ENCODE measurements at places on chromosomes 6 and 20.
A peak's percentile ranks its signal among the peaks of the same experiment; 100 is the strongest.

GRCh38 chr6:3032986-3033385, 33.3 kb downstream of the NQO2 start:
- peak; percentile 93 for DNase-seq

DNA sequence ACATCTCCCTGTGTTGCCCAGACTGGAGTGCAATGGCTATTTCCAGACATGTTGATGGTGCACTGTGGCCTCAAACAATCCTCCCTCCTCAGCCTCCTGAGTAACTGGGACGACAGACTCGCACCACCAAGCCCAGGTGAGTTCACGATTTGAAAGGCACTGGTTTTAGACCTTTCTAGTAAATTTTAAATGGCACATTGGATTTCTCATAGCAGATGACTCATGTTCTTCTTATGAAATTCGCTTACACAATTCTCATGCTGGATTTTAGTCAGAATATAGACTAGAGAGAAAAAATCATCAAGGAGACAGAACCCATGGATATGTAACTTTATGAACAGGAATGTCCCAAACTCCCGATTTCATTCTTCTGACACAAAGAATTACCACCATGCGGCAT, 18.1 kb upstream of the PXDC1 start:
- DNase-seq = no peak

DNA sequence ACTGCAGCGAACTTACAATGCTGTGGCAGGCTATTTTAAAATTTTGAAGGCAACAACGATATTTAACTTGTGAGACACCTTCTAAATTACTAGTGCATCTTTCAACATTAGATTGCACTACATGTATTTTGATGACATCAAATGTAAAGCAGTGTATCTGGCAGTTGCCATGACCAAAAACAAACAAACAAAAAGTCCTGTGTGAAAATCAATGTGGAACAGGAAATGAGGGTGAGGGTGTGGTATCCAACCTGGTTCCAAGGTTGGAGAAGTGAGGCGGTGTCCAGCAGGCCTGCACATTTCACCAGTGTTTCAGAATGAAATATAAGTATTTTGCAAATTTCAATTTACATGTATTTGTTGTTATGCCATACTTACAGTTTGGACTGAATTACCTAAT, 112.0 kb downstream of the LAMP5 start:
- no peak for DNase-seq

GRCh38 chr20:21101932-21102575, 4.1 kb downstream of the LINC00237 start:
- DNase-seq = no peak

GRCh38 chr6:137698636-137699030, 168.4 kb upstream of the TNFAIP3 start:
- DNase-seq = no peak

DNA sequence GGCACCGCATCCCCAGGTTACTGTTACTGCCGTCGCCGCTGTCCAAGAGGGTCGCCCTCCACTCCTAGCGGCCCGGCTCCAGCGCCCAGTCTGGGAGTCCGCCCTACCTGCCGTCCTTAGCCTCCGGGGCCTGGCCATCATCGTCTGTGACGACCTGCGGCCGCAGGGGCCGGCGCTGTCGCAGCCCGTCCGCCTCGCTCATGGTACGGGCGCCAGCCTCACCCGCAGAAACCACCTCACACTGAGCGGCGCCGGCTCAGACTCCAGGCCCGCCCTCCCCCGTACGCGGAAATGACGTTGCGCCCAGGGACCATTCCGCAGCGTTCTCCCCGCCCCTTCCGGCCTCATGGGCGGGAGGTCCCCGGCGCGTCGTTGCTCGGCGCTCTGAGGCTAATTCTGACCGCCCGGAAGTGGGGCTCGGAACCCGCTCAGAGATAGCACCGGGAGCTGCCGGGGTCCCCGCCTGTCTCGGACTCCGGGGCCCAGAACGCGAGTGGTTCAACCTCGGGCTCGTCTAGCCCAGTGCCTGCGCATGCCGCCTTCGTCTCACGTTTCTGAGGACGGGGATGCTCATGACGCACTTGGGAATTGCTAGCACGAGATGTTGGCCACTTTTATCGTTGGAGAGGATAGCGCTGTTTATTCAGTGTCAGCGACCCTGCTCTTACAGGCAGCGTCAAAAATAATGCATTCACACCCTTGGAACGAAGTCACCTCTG, at the start of gene APMAP:
TSS of gene APMAP (minus strand) at position 265 of the 719 bp plus-strand sequence. CDS start at position 202, 63 bp downstream.
- DNase-seq = no peak

GRCh38 chr6:63434943-63435342, 115.2 kb upstream of the LGSN start:
- no peak for DNase-seq

- DNase-seq = no peak
Observed at GRCh38 chr6:110042670-110043296, 64.7 kb downstream of the GPR6 start.

- DNase-seq = no peak
Observed at GRCh38 chr6:20483887-20484497, 50.3 kb upstream of the CDKAL1 start.

GRCh38 chr6:109308018-109308492, 74.2 kb downstream of the CD164 start:
- DNase-seq = peak; percentile 61

DNA sequence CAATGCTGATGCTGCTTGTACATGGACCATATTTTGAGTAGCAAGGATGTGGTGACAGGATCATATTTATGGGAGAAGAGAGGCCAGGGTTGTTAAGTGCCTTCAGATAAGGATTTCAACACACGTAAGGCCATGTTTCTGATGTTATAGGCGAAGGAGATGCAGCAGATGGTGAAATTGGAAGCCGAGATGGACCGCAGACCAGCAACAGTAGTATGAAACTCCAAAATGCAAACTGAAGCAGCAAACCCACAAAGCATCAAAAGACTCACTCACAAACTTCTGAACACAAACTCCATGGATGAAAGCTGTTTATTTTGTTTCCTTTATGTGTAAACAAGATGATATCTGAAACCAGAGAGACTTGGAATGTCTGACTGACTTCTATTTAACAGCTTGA, 35.6 kb upstream of the LAMP5 start:
- DNase-seq = no peak

- DNase-seq = no peak
Observed at GRCh38 chr20:24896984-24897383, 52.1 kb upstream of the CST7 start.

DNA sequence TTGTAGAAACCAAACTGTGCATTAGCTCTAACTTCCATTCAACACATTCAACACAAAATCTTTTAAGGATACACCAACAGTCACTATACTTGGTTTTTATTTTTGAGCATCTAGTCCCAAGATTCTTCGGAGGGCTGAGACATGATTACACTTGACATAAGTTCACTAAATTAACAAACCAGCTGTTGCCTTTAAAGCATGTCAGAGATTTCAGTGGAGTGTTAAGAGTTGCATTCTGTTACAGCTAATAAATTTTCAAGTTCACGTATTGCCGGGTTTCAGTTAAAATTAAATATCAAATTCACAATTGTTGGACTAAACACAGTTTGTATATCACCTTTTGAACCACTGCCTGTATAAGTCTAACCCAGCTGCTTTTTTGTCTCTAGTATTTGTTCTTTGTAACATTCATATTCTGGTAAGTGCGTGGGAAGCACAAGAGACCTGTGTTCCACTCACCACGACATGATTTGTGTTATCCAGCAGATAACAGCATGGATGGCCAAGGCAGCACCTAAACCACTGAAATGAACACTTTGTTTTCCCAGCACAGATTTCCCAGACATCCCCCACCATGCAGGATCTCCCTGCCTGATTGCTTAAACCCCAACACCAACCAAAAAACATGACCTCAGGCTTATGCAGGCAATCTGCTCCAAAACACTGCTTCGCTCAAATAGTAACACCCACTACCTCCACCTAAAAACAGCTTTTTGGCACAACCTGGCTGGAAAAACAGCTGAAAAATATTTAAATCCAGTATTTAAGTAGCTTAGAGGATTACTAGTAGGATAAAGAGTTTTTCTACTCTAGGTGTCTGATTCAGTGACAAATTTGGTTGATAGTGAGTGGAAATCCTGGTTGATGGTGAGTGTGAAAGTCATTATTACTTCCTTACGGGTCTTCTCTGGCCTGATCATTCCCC, 286.5 kb upstream of the NT5E start:
- no peak for DNase-seq

DNA sequence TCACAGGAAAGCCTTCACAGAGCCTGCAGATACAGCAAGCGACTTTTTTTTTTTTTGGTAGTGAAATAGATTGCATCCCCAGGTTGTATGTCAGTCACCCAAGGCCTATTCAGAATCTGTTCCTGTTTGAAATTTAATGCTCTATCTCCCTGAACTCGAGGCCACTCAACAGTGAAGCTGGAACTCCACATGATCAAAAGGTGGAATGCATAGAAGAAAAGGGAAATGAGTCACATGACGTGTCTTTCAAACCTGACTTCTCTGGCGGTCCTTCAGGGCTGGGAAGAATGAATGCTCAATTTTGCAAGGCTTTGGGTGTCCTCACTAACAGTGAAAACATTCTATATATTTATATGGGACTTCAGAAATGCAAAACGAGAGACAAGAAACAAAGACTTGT, 88.4 kb upstream of the B3GAT2 start:
- no peak for DNase-seq

- DNase-seq = no peak
Observed at GRCh38 chr6:14038467-14039437, 78.8 kb upstream of the CD83 start.

DNA sequence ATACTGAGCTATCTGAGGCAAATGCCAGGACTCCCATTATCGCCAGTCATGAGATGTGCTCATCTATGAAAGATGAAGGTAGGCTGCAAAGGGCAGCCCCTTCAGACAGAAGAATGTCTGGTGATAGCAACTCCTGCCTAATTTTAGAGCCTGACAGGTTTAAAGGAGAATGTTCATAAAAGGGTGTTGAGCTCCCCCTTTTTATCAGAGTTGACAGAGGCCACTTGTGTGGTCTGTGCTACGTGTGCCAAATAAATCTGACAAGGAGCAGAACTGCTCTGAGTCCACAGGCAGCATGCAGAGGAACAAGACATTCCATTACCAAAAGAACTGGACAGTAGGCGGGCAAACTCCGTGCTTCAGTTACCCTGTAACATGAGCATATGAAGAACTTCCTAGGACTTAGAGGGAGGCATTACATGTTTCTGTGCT, 101.8 kb downstream of the PREP start:
- no peak for DNase-seq

DNA sequence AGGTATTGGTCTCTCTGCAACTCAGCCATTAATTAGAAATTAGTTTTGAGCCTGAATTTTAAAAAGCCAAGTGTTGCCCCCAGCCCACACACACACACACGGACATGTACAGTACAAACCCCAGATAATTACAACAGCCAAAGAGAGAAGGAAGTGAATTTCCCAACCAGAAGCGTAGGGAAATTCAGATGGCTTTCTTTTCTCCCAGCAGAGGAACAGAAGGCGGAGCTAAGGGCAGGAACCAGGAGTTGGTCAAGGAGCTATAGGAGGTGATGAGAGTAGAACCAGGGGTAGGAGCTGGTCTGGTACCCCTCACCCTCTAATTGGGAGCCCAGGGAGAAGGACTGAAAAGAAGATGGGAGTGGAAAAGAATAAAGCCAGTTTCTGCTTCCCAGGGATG, 3.9 kb upstream of the ZBTB9 start:
- no peak for DNase-seq

- no peak for DNase-seq
Observed at GRCh38 chr20:41432746-41433145, 66.1 kb upstream of the EMILIN3 start.

DNA sequence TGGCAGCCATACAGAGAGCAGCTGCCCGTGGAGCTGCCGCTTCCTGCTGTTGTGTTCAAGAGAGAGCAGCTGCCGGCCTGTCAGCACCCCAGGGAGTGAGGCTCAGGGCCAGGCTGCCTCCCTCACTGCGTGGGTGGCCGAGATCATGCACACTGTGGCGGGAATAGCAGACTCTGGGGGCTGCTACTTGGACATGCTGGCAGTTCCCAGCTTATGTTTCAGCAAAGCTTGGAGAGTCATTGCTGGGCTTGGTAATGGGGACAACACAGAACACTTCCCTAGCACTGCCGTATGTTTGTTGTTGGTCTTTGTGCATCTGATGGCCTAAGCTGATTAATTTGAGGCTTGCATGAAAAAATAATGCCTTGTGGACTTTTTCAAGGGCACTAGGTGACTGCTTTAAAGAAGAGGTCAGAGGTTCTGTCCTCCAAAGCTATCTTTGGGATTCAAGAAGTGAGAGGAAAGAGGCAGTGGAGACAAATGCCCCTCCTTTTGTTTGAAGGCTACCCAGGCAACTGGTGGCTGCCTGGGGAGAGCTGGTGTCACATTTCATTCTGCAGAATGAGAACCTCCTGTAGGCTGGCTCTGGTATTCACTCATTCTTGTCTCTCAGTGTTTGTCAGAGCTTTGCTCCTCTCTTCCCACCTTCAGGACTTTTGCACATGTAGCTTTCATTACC, 18.8 kb downstream of the MRAP2 start:
- DNase-seq = no peak

DNA sequence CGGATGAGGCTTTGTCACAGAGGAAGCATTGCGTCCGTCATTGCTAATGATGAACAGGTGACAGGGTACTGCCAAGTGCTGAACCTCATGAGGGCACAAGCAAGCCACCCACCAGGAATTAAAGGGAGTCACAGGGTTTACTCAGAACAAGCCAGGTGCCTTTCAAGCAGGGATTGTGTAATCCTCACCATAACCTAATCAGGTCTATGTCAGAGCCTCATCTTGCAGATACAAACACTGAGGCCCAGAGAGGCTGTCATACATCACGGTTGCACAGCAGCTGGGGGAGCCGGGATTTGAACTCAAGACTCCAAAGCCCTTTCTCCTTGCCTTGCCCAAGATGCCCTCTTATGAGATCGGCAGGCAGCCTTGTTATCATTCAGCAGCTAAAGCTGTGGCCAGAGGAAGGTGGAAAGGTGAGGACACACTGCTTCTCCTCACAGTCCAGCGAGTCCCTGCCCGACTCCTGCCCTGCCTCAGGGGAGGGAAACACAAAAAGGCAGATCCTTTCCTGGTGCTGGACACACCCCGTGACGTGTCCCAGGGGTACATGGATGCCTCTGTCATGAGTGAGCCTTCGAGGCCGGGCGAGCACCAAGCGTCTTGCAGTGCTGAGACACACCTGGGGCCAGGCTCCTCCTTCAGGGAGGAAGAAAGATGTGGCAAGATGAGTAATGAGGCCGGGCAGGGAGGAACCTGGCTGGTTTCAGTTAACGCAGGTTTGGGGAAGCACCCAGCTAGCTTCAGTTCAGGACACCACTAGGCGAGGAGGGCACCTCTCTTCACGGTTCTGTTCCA, 214.9 kb downstream of the LY86 start:
- no peak for DNase-seq

DNA sequence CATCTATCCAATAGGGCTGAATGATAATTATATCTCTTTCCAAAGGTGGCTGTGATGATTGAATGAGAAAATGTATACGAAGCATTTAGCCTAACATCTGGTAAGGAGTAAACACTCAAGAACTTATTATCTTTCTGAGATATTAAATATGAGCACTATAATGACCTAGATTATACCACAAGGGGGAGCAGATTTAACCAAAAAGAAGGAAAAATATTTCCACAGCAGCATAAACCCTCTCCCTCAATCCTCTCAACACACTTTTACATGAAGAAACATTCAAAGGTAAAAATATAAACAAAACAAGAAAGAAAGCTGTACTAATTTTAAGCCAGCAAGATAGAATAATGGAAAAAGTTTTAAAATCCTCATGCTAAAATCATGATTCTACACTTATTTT, 68.4 kb downstream of the SHPRH start:
- no peak for DNase-seq

GRCh38 chr20:51871943-51872342, 69.6 kb upstream of the SALL4 start:
- DNase-seq = no peak

GRCh38 chr6:13548500-13549210, 25.7 kb upstream of the SIRT5 start:
- no peak for DNase-seq
